Brain microvascular endothelial cell (primary cell): ENCODE measurements at places on chromosomes 11 and 22.

- DNase-seq: no peak
These were observed 13.3 kb upstream of the CACNA1I start for GRCh38 chr22:39556970-39557841.

- no peak for DNase-seq
These were observed 35.4 kb upstream of the LMO1 start for GRCh38 chr11:8298801-8299786.

DNA sequence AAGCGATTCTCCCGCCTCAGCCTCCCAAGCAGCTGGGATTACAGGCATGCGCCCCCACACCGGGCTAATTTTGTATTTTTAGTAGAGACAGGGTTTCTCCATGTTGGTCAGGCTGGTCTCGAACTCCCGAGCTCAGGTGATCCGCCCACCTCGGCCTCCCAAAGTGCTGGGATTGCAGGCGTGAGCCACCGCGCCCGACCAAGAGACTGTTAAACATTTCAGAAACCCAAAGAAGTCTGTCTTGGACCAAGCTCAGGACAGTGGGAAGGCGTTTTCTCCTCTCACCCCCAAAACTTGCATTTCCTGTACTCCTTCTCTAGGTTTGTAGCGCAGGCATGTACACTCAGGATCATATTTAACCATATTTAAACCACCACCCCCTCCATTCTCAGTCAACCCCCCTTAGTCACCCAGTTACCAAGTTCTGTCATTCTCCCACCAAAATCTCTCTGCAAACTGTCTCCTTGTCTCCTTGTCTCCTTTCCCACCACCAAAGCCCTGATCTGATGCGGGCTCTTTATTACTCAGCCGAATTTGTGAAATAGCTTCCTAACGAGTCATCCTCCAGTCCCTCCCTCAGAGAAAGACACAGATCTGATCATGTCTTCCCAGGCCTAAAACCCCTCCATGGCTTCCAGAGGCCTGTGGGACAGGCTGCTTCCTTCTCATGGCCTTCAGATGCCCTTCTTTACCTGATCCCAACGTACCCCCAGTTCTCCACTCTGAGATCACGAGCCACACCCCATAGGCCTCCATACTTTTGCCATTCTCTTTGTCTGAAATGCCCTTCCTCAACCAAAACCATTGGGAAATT, 29.0 kb upstream of the CREB3L1 start:
- DNase-seq: peak; percentile 98

DNA sequence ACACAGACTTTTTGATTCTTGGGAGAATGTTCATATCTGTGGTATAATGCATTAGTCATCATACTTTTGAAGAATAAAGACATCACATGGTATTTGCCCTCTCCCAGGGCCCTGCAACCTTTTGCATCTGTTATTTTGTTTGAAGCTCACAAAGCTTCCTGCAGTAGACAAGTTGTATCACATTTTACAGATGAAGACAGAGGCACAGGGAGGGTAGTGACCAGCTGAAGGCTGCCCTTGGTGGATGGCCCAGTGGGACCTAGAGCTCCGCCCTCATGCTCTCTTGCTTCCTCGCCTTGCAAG, 66.4 kb downstream of the UBASH3B start:
- DNase-seq: peak; percentile 94

DNA sequence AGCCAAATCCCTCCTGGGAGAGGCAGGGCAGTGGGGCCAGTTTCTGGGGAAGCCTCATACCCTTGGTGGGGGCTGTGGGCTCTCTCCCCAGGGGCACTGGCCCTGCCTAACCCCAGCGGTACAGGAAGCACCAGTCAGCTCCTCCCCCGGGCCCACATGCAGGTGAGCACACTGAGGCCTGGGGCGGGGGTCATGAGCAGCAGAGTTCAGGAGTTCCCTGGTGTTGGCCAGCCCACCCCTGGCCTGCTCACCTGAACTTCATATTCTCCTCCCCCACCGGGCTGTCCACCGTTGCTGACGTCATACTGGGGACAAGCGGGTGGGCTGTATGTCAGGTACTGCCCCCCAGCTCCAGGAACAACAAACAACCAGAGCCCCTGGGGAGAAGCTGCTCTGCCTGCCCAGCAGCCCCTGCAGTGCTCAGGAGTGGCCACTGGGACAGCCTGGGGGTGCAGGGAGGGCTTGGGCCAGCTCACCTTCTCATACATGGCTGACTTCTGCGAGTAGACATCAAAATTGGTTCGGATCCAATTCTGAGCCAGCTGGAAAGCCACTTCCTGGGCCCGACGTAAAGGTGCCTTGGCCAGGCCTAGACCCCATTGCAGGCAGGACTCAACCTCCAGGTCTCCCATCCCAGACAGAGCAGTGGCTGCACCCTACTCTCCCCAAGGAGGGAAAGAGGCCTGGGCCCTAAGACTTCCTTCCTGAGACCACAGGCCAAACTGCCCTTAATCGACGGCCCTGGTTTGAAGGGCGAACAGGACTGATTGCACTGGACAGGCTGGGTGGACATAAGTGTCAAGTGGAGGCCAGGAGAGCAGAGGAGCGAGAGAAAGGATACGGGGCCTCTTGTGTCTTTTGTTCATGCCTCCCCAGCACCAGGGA, 20.8 kb downstream of the TREH start:
- no peak for DNase-seq

GRCh38 chr11:128026596-128026995, 560.8 kb downstream of the ETS1 start:
- peak; percentile 97 for DNase-seq

DNA sequence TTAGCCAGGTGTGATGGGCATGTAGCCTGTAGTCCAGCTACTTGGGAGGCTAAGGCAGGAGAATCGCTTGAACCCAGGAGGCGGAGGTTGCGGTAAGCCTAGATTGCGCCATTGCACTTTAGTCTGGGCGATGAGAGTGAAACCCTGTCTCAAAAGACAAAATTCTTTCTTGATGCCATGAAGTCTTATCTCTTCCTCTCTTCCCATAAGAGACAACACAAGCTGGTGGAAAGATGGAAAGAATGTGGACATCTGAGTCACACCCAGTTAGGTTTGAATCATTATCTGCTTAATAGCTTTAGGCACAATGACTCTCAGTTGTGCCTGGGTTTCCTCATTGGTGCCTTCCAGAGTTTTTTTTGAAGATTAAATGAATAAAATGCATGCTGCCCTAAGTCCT, 35.3 kb downstream of the KREMEN1 start:
- DNase-seq: no peak

DNA sequence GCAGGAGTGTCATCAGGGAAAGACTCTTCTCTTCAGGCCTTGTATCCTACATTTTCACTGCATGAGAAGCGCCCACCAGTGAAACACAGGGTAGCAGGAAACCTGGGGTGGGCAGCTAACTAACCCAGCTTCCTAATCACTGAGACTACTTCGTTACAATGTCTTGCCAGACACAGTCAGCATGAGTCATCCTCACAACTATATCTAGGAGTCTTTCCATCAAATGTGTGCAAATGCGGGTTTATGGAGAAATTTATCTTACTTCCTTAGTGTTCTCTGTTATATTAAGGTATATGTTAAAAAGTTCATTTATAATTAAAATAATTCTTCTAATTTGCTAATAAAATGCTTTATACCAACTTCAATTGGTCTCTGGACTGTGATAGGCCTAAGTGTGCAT, 79.9 kb upstream of the RAB1B start:
- DNase-seq: peak; percentile 68

GRCh38 chr11:25587496-25587895, 744.4 kb upstream of the ANO3 start:
- DNase-seq: no peak

- no peak for DNase-seq
These were observed 54.0 kb upstream of the CCDC188 start for GRCh38 chr22:20204806-20205205.

DNA sequence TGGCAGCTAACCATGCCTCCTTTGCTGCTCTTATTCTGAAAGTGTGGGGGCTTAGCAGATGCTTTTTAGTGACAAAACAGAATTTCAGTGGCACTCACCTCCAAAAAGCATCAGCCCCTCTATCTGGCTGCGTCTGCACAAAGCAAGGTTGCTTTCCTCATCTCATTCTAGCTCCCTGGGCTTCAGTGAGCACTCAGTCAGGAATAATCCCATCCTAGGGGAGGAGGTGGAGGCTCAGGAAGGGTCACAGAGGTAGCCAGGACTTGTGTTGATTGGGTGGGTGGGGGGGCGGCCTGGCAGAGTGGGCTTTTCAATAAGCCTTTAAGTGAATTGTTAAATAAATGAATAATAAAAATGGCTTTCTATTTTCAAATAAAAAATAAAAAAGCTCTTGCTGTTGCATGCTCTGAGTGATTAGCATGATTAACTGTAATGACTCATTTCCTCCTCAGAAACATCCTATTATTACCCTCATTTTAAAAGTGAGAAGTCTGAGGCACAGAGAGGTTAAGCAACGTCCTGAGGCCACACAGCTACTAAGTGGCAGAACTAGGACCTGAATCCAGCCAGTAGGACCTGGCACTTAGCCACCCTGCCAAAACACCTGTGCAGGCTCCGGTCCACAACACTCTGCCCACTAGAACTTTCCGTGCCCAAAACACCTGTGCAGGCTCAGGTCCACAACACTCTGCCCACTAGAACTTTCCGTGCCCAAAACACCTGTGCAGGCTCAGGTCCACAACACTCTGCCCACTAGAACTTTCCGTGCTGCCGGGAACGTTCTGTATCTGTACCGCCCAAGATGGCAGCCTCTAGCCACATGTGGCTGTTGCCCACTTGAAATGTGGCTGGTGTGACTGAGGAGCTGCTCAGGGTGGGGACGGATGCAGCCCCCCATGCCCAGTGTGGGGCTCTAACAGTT, 5.5 kb downstream of the B3GAT1 start:
- no peak for DNase-seq
